Stimulated activated CD4-positive, alpha-beta T cell treated with anti-CD3 and anti-CD28 coated beads, Interleukin-4, amount 100 ng/mL, for 1 hour (primary cell): ENCODE measurements at places on chromosomes 12 and 14.
A peak's percentile ranks its signal among the peaks of the same experiment; 100 is the strongest.

DNA sequence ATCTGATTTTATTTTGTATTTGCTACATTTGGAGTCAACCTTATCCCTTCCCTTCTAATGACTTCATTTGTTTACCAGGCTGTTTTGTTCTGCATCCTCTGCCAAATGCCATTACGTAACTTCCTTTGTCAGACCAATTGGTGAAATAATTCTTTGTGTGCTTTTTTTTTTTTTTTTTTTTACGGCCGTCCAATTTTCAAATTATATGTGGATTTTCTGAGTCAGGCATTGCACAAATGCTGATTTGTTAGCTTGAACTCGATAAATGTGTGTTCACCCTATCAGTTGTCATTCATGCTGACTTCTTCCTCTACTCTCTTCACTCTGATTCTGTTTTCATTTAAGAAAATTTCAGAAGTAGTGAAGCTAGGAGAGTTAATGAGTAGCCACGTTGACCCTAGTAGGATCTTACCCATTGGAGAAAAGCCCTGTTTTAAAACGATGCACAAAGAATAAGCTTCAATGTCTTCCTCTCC, 386.2 kb downstream of the DIO2 start:
- no peak for DNase-seq

GRCh38 chr14:100663761-100664052, 63.0 kb upstream of the DLK1 start:
- no peak for DNase-seq

DNA sequence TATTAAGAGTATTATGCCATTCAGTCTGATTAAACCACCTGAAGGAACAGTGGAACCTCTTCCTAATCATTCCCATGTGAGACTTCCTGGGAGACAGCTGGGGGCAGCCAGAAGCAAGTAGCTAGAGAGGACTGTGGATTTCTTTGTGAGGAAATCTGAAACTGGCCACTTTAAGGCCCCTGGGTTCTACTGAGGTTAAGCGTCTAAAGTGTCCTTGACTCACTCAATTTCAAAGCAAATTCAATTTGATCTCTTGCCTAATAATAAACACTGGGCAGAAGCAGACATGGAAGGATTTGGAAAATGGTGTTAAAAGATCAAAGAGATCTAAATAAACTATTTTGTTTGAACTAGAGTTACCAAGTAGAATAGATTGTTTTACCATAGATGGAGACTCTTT, 909.9 kb downstream of the NRXN3 start:
- DNase-seq: no peak

GRCh38 chr12:108768591-108769500, 37.5 kb upstream of the CORO1C start:
- peak; percentile 4 for DNase-seq

GRCh38 chr12:13973996-13974395, 7.4 kb downstream of the GRIN2B start:
- DNase-seq: no peak

- DNase-seq: no peak
Observed at GRCh38 chr12:90216815-90217214, 508.2 kb upstream of the ATP2B1 start.

DNA sequence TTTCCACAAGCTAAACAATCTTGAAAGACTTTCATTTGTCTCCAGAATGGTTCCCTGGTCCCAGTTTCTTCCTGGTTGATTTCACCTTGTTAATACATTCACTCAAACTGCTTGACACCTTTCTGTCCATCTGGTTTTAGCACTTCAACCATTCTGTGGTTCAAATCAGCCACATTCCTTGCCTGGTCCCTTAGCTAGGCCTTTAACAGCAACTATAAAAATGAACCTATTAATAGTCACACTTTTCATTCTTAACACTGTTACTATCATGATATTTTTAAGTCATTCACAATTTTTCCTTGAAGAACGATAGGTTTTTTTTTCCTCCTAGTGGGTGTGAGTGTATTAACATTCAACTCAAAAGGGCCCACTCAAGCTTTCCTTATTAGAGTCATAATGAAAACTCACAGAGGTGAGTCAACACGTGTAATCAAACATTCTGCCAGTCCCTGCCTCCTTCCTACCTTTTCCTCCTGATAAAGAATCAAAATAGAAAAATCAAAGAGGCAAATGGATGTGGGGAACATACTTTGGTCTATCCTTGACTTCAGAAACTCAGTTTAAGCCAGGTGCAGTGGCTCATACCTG, 34.4 kb upstream of the CCNT1 start:
- no peak for DNase-seq

DNA sequence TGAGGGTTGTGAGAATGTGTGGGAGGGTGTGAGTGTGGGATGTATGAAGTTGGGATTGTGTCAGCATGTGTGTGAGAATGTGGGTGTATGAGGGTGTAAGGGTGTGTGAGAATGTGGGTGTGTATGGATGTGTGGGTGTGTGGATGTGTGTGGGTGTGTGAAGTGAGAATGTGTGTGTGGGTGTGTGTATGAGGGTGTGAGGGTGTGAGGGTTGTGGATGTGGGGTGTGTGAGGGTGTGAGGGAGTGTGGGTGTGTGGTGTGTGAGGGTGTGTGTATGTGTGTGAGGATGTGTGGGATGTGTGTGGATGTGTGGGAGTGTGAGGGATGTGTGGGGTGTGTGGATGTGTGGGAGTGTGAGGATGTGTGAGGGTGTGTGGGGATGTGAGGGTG, 37.0 kb downstream of the TMEM121 start:
- DNase-seq: no peak

DNA sequence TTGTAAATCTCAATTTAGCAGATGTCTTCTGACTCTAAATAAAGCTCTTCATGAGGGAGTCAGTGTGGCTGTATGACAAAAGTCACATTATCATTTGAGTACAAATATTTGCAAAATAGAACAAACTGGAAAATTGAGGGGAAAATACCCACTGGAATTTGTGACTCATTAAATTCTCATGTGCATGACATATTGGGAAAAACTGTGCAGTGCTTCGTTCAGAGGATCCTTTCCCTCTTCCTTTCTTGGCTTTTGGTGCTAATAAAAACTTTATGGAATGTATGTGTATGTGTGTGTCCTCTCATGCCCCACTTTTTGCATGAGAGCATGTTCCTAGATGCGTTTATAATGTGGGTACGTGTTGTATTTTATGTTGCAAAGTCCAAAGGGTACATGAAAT, 267.8 kb downstream of the KTN1 start:
- no peak for DNase-seq

DNA sequence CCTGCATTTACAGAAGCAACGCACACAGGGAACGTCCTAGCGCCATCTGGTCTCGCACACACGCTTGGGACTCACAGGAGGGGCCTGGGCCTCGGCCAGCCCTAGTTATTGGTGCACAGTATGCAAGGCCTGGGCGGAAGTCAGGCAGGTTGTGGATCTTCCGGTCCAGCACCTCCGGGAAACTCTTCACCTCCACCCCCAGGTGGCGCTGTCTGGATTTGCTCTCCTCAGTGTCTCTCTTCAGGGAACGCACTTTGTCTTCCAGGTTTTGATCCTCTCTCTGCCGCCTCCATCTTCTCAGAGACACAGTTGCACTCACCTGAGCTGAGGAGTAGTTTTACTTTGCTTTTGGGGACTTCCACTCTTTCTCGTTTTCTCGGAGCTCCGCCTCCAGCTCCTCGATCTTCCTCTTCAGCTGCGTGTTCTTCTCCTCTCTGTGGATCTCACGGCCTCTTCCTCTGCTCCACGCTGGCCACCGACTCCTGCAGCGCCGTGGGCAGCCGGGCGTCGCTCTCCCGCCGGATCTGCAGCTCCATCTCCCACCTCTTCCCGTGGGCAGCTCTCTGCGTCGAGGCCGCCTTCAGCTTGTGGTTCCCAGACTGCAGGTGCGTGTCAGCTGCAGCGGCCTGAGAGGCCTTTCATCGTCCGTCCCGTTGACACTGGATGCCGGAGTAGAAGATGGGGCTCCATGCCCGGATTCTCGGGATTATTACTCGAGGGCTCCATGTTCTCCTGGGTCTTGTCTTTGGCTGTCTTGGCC, 933.8 kb downstream of the TMEM121 start:
- peak; percentile 70 for DNase-seq

GRCh38 chr12:132544080-132544397, 54.1 kb downstream of the FBRSL1 start:
- DNase-seq: no peak

- DNase-seq: no peak
Observed at GRCh38 chr14:103089386-103090335, 4.9 kb upstream of the EXOC3L4 start.

DNA sequence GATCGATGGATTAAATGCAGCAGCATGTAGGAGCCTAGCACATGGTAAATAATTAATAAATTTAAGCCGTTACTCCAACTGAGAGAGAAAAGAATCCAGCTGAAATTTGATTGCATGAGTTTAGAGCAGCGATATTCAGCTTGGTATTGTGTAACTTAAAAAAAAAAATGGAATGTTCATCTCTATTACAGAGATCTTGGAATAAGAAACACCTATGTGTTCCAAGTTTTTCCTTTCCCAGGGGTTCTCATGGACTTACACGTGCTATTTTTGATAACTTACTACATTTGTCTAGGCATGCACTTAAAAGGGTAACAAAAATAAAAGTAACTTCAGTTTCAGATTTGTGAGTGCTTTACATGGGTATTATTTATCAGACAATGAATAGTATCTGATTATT, 122.8 kb downstream of the RASSF9 start:
- DNase-seq: no peak

DNA sequence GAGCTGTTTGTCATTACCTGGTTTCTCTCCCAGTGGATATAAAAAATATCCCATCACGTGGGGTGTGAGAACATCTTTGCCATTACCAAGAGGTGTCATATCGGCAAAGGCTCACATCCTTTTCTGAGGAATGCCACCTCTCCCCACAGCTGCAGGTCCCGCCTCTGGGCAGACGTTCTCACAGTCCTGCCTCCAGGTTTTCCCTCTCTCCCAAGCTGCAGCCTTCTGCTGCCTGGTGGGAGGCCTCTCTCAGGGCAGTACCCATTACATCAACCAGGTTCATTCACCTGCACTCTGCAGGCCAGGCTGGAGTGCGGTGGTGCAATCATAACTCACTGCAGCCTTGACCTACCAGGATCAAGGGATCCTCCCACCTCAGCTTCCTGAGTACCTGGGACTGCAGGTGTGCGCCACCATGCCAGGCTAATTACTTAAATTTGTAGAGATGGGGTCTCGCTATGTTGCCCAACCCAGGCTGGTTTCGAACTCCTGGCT, 15.0 kb upstream of the TMEM119 start:
- DNase-seq: no peak

- no peak for DNase-seq
Observed at GRCh38 chr12:57875753-57876547, 29.4 kb upstream of the CTDSP2 start.

GRCh38 chr14:69755784-69756183, 11.2 kb upstream of the SRSF5 start:
- DNase-seq: no peak

- no peak for DNase-seq
Observed at GRCh38 chr12:58602179-58602578, 318.1 kb downstream of the LRIG3 start.

- DNase-seq: no peak
Observed at GRCh38 chr12:104154286-104154685, 16.3 kb upstream of the NFYB start.

DNA sequence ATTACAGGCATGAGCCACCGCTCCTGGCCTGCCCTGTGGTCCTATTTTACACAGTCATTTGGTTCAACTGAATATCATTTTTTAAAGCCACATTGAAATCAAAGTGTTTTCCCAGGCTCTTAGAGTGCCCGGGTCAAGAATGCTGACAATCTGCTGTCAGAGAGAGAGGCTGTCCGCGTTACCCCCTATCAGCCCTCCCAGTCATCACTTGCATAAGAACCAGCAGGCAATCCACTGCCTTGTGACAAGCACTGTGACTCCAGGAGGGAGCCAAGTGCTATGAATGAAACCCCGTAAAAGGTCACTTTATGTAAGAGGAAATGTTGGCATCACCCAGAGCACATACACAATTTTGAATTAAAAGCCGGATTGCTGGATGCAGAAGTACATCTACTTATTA, 13.5 kb downstream of the PHLDA1 start:
- no peak for DNase-seq

DNA sequence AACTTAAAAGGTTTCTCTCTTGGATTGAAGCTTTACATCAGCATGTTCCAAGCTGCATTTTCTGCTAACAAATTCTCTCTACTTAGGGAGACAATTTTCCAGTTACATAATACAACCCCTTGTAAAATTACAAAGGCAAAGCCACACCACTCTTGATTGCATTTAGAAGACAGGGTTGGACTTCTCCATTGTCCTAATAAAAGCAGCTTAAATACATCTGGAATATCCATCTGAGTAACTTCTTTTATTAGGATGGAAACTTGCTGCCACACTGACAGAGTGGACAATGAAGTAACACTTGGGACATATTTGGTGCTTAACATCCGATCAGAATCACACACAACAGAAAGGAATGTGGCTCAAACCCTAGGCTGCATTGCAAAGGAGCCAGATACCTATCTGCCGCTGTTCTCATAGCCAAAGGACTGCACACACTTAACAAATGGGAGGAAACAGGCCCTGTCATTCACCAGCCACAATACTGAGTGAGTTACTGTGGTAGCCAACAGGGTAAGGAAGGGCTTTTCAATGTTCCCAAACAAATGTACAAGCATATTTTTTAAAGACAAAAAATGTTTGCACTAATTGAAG, 157.2 kb downstream of the PAX9 start:
- no peak for DNase-seq

GRCh38 chr12:49793620-49794019, 34.6 kb downstream of the NCKAP5L start:
- DNase-seq: no peak

- DNase-seq: no peak
Observed at GRCh38 chr14:90538716-90539495, 142.1 kb downstream of the CALM1 start.

DNA sequence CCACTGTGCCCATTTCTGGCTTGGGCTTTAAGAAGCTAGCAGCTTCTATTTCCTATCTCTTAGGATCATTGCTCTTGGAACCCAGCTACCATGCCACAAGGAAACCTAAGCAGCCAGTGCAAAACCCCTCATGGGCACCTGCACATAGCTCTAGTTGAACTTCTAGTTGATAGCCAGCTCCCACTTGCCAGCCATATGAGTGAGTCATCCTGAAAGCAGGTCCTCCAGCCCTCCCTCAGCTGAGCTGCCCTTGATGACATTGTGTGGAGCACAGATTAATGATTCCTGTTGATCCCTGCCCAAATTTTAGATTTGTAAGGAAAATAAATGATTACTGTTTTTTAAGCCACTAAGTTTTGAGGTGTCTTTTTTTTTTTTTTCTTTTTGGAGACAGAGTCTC, 234.2 kb upstream of the FBXO33 start:
- no peak for DNase-seq

- DNase-seq: no peak
Observed at GRCh38 chr14:75372260-75372659, 55.6 kb upstream of the JDP2 start.

GRCh38 chr12:104701301-104701700, 244.6 kb downstream of the CHST11 start:
- no peak for DNase-seq

- DNase-seq: no peak
Observed at GRCh38 chr14:69346710-69347109, 51.4 kb downstream of the ERH start.

DNA sequence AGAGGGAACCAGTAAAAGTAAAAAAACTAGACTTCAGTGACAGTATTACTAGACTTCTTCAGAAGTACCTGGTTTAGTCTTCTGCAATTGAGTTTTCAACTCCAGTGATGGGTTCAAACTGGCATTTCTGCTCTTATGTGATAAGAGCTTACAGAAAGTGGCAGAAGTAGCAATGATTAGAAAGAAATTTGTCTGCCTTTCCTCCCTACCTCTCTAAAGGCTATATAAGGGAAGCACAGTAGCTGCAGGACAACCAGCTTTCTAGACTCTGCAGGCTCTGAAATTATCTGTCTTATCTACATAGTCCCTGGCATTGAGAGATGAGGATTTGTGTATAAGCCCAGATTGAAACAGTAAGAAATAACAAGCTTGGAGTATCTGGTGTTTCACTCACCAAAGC, 107.5 kb downstream of the DAAM1 start:
- no peak for DNase-seq
